Bone marrow (tissue), 2 donors: ENCODE measurements at places on chromosomes 5 and 9.

DNA sequence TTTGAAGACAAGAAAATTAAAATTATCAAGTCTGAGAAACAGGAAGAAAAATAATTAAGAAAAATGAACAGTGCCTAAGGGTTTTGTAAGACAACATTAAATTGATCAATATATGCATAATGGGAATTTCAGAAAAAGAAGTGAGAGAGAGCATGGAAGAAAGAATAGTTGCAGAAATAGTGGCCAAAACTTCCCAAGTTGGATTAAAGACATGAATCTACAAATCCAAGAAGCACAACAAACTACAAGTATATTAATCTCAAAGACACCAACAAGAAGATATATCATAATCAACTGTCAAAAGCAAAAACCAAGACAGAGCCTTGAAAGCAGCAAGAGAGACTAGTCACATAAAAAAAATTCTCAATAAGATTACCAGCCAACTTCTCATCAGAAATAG is 488.0 kb downstream of the RASEF start:
- no peak for DNase-seq

DNA sequence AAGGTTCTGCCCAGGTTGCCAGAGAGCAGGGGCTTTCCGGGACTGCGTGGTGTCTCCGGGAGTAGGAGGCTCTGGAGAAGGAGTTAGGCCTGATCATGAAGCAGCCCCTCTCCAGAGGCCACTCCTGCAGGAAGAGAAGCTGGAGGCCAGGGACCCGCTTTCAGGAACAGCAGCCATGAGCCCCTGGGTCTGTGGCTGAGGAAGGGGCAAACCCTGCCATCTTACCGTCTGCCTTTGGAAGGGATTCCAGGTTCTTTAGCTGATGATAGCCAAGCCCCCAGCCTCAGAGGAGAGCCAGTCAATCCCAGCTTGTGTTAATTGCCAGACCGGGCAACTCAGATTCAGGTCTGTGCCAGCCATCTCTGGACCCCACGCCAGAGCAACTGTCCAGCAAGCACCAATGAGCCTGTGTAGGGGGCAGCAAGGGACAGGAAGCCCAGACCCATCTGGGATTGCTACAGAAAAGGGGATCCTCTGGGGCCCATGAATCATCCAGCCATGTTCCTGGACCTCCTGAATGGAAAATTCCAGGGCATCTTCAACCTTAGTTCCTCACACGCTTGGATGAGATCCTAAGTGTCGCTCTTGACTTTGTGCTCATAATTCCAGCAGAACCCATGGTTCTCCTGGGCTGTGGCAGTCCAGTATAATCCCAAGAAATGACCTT is 42.7 kb upstream of the MVB12B start:
- no peak for DNase-seq

GRCh38 chr5:94223235-94223634 is 395.2 kb downstream of the KIAA0825 start:
- DNase-seq, result no peak

- DNase-seq, result no peak
Measured at GRCh38 chr5:132026516-132027008, 15.1 kb upstream of the ACSL6 start.

- DNase-seq, result no peak
Measured at GRCh38 chr5:152607401-152608160, 202.5 kb upstream of the NMUR2 start.

DNA sequence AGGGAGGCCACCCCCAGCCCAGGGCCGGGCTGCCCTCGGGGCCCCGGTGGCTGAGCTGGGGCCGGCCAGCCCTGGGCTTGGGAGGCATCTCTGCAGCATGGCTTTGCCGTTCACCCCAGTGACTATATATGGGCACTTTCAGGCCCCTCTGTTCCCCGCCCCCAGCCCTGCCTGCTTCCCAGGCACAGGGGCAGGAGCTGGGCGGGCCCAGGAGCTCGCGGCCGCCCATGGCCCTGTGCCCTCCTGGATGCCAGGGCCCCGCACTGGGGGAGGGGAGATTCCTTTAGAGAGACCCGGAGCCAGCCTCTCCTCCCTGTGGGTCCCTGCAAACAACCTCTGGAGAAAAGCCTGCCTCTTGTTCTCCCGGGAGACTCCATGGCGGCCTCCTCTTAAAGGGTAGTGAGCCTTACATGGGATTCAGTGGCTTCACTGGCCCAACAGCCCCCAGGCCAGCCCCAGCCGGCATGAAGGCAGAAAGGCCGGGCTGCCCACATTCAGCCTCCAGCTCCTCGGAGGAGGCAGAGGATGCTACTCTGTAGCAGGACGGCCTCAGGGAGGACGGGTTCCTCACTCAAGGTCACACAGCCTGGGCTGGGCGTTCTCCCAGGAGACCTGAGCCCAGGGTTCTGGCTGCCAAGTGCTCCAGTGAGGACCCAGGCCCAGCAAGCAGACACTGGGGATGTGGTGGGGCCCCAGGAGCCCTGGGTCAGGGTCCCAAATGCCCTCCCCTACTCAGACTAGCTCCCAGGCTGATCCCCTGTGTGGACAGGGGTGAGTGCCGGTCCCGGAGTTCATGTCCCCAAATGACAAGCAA is 4.1 kb downstream of the NACC2 start:
- no peak for DNase-seq

DNA sequence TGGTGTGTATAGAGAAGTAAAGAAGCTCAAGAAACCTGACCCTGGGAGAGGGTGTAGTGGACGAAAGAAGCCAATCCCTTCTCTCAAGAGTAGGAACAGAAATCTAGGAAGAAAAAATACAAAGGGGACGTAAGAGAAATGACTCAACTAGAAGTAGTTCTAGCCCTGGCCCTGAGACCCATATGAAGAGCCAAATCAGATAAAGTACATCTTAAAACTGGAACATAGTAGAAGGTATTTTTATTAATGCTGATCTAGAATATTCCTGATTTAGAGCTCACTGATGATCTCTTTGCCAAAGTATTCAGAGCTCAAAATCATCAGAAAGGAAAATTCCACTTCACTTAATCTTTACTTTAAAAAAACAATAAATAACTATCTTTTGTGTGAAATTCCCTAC is 184.8 kb downstream of the MLLT3 start:
- DNase-seq, result no peak

- DNase-seq, result no peak
Measured at GRCh38 chr5:69432412-69433206, 17.7 kb downstream of the MARVELD2 start.

DNA sequence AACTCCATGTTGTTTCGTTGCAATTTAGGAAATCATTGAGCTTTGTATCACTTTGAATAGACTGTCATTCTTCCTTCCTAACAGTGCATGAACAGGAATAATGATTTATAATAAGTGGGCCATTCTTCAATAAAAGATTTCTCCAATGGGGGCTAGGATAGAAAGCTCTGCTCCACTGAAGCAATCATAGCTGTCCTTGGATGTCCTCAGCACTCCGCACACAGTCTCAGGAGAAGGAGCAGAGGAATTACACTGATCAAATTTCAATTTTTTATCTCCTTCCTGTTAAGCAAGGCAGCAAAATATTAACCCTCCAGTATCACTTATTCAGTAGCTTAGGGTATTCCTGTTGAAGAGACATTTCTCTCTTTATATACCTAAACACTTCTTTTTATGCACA is 532.7 kb upstream of the ST8SIA4 start:
- DNase-seq, result no peak

DNA sequence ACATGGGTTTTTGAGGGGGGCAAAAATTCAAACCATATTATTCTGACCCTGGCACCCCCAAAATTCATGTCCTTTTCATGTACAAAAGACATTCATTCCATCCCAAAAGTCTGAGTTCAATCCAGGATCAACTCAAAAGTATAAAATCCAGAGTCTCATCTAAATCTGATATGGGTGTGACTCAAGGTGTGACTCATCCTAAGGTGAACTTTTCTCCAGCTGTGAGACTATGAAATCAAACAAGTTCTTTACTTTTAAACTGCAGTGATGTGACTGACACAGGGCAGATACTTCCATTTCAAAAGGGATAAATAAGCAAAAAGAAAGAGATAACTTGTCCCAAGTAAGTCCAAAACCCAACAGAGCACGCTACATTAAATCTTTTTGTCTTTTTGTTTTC is 20.6 kb upstream of the CYLC2 start:
- DNase-seq, result no peak

- DNase-seq, result no peak
Measured at GRCh38 chr5:27590503-27590902, 552.1 kb upstream of the CDH9 start.

- DNase-seq, result no peak
Measured at GRCh38 chr5:33257807-33258429, 182.8 kb upstream of the TARS1 start.

- no peak for DNase-seq
Measured at GRCh38 chr9:83372957-83373356, 165.2 kb downstream of the FRMD3 start.

DNA sequence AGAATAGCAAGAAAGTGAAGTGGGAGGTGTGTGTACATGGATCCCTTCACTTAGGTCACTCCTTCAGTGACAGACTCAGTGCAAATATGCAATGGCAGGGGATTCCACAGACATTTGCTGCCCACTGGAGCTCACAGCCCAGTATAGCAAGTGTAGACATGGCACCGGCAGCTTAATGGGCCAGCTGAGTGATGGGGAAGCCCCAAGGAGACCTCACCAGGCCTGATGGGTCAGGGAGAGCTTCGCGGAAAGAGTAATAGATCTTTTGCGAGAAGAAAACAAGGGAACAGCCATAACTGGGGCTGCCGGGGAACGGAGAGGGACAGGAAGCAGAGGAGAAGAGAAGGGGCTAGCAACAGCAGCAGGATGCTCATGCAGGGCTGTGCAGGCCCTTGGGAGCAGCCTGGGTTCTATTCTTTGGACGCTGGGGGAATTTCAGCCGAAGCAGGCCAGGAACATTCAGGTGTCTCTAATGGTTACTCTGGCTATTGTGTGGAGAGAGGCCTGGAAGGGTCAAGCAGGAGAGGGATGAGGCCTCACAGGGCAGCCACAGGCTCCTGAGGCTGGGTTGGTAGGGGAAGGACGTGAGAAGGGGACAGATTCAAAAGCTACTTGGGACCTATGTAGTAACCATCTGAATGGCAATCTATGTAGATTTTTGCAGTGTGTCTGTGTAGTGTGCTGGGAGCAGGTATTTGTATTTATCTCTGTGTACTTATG is 27.0 kb downstream of the TCF7 start:
- DNase-seq, result no peak

GRCh38 chr5:107860044-107860443 is 189.3 kb upstream of the EFNA5 start:
- no peak for DNase-seq

- no peak for DNase-seq
Measured at GRCh38 chr9:137218754-137219271, 3.2 kb downstream of the RNF208 start.

- no peak for DNase-seq
Measured at GRCh38 chr5:102701748-102702147, 53.4 kb upstream of the PAM start.

- DNase-seq, result no peak
Measured at GRCh38 chr5:57174890-57175510, 1.1 kb downstream of the GPBP1 start.

DNA sequence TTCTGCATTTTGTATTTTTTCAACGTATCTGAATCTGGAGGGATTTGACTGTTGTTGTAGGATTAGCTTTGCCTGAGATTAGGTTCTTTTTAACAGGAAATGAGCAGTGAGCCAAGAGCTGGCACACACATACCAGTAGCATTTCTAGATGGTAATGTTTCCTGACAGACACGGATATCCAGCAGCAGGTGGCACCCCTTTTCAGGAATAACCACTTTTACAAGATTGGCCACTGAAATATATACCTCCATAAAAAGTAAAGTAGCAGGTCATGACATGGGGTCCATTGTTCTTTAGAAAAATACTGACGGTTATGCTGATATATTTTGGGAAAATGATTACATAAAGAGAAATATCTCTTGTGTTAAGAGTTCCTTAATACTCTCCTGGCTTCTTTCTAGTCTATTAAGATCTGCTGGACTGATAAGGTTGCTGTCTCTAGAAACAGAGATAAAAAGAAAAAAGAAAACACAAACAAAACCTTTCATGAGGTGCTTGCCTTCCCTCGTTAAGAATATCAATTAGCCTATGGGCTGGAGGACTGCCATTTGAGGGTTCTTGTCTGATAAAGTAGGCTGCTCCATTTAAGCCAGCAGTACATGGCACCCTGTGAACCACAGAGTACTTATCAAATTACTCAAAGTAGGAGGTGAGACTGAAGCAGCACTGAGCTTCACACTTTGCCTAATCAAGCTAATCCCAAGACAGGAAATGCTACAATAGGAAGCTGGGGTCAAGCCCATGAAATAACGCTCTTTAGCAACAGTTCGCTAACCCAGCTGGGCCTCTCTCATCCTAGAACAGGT is 101.6 kb upstream of the PCA3 start:
- no peak for DNase-seq

GRCh38 chr5:88719434-88719833 is 163.6 kb downstream of the MEF2C start:
- DNase-seq, result no peak

GRCh38 chr9:18499062-18499461 is 25.1 kb downstream of the ADAMTSL1 start:
- no peak for DNase-seq

GRCh38 chr9:14813336-14814248 is 91.1 kb upstream of the CER1 start:
- no peak for DNase-seq

- DNase-seq, result no peak
Measured at GRCh38 chr5:175104677-175105076, 339.3 kb downstream of the DRD1 start.

GRCh38 chr9:92108122-92108521 is 7.1 kb downstream of the SPTLC1 start:
- no peak for DNase-seq

GRCh38 chr5:159444441-159445082 is 114.3 kb upstream of the IL12B start:
- DNase-seq, result peak; percentile 36

GRCh38 chr5:152113401-152113800 is 188.8 kb upstream of the GLRA1 start:
- DNase-seq, result no peak

GRCh38 chr5:74974451-74975091 is 77.8 kb downstream of the GCNT4 start:
- DNase-seq, result no peak

- DNase-seq, result no peak
Measured at GRCh38 chr5:177604116-177604521, 4.2 kb downstream of the B4GALT7 start.

GRCh38 chr5:5767286-5767928 is 344.9 kb downstream of the ICE1 start:
- no peak for DNase-seq

DNA sequence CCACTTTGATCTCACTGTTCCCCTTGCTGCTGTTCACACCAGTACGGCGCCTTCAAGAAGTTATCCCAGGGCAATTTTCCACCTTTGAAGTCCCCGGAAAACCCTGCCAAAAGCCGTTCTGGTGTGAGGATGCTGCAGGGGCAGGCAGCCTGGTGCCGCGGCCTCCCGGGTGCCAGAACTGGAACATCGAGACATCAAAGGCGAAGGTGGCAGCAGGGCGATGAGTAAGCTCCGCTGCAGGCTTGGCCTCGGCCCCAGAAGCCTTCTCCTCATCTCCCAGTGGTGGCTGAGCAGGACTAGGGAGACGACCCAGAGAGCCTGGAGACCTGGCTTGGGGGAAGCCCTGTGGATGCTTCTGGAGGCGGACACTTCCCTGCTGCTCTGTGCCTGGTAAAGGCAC is 115.3 kb upstream of the MSX2 start:
- no peak for DNase-seq
